ENCODE measurements at places on chromosomes 3 and 15.

GRCh38 chr3:59611649-59612443 lies 562.0 kb upstream of the CFAP20DC start:
- DNase-seq = no peak

DNA sequence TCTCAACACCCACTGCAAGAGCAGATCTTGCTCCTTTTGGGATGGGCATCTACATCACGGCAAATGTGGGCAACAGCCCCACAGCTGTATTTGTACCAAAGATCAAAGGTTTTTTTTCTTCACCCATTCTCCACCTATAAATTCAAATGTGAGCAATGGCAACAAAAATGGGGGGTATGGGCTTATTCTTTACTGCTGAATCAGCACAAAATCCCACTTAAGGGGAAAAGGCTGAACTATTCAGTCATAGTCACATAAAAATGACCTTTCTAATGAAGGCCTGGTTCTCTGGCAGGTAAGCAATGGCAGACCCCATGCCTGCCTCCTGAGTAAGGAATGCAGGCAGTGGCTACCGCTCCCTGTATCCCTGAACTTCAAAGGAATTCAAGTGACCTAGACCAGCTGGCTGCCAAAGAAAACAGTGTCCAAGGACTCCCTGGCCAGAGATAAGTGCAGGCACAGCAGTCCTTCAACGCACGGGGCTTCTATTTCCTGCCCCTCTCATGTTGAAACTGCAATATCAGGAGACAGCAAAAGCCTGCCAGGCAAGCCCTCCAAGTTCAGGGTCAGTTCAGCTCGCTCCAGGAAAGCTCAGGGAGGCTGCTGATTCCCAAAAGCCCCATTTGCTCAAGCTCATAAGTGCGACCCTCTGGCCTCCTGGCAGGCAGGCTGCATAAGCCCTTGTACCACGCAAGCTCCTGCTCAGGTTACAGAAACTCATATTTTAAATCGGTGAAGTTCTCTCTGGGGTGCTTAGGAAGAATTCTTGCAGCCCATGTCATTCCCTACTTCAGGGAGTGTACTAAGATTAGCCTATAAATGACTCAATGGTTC lies 134.1 kb downstream of the PDZRN3 start:
- no peak for DNase-seq

GRCh38 chr15:41564286-41564959 lies 5.4 kb downstream of the TYRO3 start:
- no peak for DNase-seq

GRCh38 chr3:29202378-29202777 lies 78.5 kb upstream of the RBMS3 start:
- no peak for DNase-seq

DNA sequence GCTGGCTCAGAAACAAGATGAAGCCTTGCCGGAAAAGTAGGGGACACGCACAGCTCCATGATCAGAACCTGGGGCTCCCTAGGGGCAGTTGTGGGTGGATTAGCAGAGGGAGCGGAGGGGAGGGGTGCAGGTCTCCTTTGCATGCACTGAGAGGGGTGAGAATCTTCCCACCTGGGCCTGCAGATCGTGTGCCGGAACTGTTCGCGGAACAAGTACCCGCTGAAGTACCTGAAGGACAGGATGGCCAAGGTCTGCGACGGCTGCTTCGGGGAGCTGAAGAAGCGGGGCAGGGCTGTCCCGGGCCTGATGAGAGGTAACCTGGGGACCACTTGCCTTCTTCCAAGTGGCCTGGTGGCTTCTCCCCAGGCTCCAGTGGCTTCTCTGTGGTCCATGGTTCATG lies 24.5 kb upstream of the NR2C2 start:
- no peak for DNase-seq

GRCh38 chr15:98746375-98747155 lies 98.2 kb downstream of the IGF1R start:
- no peak for DNase-seq

GRCh38 chr3:104816716-104817115 lies 550.0 kb upstream of the ALCAM start:
- no peak for DNase-seq

DNA sequence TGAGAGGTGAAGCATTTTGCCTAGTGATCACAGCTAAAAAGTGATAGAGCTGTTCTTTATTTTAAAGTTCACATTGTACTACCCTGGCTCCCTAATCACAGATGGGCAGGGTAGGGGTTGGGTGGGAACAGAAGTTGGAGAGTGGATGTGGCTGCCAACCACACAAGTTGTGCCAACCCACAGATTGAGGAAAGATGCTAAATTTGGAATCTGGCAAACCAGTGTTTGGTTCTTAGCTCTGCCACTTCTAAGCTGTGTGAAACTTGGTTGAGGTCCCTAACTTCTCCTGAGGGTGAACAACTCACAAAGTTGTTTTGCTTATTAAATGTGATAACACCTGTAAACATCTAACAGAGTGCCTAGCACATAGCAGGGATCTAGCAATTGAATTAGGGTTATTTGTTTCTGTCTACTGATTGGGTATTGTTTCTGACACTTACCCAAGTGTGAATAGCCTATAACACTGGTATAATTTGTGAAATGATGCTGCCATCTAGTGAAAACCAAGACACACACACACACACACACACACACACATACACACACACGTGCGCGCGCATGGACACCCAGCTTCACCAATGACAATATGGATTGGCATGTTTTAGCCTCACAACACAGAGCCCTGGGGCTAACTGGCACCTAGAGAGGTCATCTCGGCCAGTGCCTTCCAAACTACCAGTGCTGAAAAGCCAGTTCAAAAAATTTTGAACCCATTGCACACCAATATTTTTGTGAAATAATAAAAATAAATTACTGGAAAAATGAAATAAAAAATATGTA lies 25.3 kb downstream of the ADGRG7 start:
- DNase-seq = peak; percentile 29

DNA sequence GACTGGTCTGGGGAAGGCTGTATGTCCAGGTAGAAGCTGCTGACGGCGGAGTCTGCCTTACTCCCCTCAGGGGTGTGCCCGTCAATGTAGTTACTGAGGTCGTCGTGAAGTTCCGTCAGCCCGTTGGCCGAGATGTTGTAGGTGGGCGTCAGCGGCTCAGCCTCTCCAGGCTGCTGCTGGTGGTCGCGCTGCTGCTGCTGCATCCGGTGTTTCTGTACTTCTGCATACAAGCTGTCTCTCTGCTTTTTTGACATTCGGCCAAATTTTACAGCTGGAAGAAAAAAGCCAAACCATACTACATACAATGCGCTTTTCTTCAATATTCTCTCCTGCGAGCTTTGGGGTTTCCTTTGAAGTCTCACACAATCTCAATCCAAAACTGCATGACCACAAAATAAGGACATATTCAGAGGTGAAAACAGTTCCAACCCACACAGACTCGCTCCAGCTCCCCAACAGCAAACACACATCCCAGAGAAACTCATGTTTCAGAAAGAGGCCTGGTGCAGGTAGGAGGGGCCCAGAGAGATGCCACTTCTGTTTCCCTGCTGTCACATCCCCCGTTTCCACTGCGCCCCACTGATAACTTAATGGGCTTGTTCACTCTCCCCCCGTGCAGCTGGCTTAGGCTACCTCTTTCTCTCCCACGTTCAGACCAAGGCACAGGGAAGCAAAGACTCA lies 32.5 kb upstream of the ICE2 start:
- DNase-seq = no peak

GRCh38 chr3:23277688-23278087 lies 74.6 kb downstream of the UBE2E2 start:
- no peak for DNase-seq

DNA sequence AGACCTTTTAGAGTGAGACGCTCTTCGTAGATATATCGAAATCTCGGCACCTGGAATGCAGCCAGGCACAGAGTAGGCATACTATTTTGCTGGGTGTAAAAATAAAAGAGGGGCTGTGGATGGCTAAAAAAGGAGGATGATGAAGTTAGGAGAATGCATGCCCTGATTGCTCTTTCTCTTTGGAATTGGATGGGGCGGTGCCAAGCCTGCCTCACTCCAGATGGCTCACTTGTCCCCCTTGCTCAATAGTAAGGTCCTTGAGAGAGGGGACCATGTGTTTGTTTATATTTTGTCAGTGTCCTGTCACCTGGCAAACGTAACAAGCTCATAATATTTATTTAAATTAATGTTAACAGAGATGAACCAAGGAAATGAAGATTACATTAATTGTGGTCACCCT lies 33.0 kb downstream of the SNRK start:
- DNase-seq = no peak

DNA sequence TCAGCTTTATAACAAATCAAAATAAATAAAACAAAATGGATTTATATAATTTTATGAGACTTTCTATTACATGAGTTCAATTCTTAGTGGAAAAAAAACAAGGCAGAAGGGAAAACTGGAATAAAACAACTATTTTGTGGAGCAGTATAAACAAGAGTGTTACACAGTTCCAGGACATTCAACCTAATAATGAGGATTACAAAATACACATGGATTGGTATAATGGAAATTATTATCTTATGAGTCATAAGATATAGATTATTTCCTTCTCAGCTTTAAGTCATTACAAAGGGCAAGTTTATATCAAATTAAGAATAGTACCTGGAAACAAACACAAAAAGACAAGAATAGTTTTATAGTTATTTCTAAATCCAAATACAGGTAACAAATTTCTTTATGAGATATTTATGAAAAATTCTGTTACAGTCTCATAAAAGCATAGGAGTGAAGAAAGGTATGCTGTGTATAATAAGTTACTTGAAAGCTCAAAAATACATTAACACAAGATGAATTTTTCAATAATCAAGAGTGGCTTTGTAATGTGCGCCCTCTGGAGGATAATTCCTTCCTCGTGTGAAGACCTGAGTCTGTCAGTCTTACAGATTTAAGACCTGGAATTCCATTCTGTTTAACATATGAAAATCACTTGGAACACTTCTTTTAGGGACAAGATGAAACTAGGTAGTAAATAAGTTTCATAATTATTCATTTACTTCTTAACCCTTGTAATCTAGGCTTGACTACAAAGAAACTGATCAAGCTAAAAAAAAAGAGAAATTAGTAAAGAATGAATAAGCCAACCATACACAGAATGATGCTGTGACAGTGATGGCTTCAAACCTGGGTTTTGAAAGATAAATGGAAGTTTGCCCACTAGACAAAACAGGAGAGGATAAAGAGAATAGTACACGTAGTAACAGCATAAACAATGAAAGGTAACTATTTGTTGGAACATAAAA lies 9.5 kb downstream of the COPS2 start:
- peak; percentile 53 for DNase-seq

- no peak for DNase-seq
Observed at GRCh38 chr15:70237626-70238025, 139.9 kb upstream of the TLE3 start.

- DNase-seq = no peak
Observed at GRCh38 chr3:43176666-43177065, 70.8 kb upstream of the POMGNT2 start.

DNA sequence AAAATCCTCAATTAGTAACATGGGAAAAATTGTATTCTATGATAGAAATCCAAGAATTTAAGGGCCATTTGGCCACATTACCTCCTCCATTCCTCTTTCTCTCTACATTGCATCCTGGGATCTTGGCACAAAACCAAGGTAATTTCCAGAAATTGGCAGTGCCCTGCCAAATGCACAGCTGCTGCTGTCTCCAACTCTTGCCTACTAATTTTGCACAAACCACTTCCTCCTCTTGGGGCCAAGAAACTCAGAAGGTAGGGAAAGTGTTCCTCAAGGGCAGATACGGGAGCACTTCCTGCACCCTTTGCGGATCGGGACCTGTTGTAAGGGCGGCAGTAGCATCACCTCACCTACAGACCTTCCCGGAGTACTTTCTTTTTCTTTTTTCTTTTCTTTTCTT lies 57.8 kb downstream of the MAP3K13 start:
- DNase-seq = no peak

DNA sequence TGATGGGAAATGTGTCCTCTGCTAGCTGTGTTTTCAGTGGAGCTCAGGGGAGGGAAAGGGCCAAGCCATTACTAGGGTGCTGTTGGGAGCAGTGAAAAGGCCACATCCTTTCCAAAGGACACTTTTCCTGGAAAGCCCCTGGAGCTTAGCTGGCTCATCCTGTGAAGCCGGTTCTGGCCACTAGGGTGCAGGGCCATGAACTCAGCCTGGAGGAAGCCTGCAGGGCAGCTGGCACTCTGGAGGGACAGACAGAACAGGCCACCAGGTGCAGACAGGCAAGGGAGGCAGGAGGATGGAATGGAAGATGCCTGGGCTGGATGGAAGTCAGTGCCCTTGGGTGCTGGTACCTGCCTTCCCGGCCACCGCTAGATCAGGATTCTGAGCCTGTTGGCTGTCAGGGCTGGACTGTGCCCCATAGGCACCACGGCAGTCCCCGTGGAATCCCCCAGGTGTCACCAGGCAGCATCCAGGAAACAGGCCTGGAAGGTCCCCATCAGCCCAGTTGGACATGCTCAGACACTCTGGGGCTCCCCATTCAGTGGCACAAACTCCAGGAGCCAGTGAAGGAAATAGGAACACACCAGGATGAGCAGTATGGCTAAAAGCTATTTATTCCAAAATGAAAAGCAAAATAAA lies 76.2 kb upstream of the C2CD4B start:
- DNase-seq = no peak

DNA sequence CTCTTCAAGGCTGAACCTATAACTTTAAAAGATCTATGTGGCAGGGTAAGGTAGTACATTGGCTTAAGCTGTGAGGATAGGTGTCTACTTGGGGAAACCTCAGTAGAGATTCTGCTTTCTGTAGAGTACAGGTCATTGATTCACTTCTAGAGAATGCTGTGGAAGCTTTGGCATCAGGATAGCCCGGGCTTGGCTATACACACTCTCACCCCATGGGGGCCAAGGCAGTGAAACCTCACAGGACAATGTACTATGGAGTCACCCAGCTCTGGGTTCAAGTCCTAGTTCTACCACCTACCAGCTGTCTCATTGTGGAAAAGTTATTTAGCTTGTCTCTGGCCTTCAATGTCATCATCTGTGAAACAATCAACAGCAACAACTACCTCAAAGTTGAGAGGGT lies 9.0 kb downstream of the MTFMT start:
- no peak for DNase-seq

DNA sequence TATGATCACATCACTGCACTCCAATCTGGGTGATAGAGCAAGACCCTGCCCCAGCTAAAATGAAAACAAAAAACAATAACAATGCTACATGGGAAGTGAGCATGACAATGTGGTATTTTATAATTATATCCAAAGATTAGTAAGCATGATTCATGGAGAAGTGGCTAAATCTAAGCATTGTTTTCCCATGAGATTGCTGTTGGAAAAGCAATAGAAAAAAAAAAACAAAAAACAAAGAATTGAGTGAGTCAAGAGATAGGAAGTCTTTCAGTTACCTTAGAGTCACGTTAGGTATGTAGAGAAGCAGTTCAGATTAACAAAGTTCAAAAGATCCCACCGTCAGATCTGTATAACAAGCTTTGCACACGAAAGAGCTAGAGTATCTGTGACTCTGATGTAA lies 210.3 kb upstream of the CNTN6 start:
- DNase-seq = no peak

- DNase-seq = no peak
Observed at GRCh38 chr15:98943051-98943508, 64.5 kb downstream of the PGPEP1L start.

DNA sequence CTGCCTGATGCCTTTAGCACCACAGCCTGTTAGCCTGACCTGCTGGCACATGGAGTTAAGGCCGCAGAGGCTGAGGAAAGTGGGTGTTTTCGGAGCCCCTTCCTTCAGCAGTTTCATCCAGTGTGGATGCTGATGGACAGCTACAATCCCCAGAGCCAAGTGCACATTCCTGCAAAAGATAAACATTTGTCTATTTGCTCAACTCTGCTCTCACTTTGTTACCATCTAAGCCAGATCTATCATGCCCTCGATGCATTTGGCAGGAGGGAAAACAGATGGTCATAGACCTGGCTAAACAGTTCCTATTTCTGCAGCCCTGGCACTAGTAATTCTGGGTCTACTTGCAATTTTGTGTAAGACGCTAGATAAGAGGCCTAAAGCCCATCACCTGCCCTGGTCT lies 312.9 kb upstream of the RASGRP1 start:
- no peak for DNase-seq

- DNase-seq = no peak
Observed at GRCh38 chr15:65904301-65904700, 35.0 kb downstream of the RAB11A start.

Measured in CD4-positive, alpha-beta T cell treated with Interleukin-1 beta for 1 hour (primary cell).